ENCODE measurements at places on chromosomes 2 and 18. TPM values are rescaled to one million over a fixed set of nuclear protein-coding genes. Genes with fewer than 3 reads are reported as not detected.

The RASGRP3 gene
- total RNA-seq, result 17.6 TPM

The STK39 gene
- total RNA-seq, result 27.2 TPM

The FAM237A gene
- total RNA-seq, result not detected

The SNED1 gene
- 5.1 TPM for total RNA-seq

The TSPYL6 gene
- not detected for total RNA-seq

The CNGA3 gene
- 0.21 TPM for total RNA-seq

The TRIM43 gene
- not detected for total RNA-seq

The ZNF892 gene
- 6.7 TPM for total RNA-seq

The MC4R gene
- total RNA-seq, result not detected

The TMEM150A gene
- 24.4 TPM for total RNA-seq

The GKN1 gene
- total RNA-seq, result not detected

DNA sequence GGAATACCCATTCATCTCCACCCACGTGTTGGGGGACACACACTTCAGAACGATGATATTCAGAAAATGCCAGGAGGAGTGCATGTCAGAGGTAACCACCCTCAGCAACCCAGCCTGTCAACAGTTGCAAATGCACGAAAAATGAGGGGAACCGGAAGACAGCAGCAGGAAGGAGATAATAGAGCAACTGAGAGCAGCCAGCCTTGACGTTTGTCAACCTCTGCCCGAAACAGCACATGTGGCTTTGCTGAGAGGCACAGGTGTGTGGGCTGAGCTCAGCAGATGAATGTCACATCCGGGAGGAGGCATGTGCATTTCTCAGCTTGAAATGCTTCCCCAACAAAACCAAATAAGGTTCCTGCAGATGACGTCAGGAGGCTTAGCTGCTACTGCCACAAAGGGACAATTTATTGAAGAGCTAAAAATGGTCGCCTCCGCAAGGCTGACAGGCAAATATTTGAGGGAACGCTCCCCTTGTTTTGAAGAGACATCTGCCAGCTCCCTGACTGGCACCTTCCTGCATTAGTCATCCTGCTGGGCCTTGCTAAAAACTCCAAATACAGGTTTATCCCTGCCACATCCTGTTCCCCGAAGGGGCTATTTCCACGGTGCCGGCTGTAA lies 419.0 kb downstream of the NBAS start:
- DNase-seq, result no peak

DNA sequence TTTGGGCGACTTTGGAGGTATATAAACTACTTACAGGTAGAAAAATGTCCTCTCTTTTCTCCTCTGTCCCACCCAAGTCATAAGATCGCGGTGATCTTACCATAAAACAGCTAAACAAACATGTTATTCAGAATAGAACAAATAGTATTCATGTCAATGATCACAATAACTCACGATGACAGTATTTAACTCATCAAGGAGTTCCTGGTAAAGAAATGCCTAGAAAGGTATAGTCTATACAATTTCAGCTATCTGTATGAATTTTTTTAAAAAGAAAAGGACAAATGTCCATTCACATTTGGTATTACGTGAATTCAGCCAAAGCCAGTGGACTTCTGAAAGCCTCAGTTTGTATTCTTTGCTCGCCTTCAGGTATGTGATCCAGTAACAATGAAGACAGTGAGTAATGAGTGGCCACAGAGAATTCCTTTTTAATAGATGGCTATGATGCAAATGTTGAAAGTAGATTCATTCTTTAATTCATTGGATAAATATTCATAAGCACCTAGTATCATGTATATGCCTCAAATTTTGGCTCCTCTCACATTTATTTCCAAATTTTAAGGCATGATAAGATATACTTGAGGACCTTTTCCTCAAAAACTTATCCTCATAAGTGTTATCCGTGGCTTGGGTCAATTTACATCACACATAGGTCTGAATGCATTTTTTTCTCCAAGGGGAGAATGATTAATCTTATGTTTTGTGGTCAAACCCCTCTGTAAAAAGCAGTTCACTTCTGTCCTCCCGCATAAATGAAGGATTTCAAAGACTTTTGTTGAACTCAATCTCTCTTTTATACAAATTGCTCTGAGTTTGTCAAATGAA lies 20.3 kb downstream of the ABCB11 start:
- DNase-seq, result no peak

GRCh38 chr2:148362144-148362796 lies 282.3 kb upstream of the EPC2 start:
- DNase-seq, result no peak

DNA sequence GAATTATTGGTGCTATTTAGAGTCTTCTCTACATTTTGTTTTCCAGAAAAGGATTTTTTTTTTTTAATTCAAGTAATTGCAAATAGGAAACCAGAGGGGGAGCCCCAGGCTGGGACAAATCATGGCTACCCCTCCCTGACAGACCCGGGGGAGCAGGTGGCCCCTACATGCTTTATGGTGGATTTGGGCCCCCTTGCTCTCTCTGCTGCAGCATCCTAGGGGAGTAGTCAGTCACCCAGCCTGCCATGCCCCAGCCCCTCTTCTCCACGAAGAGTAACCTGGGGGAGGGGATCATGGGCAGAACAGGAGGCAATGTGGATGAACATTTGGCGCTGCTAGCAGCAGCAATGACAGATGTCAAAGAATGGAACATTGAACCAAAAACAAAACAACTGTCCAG lies 4.6 kb downstream of the C2orf81 start:
- DNase-seq, result no peak

- no peak for DNase-seq
Observed at GRCh38 chr18:3041843-3042242, 28.9 kb upstream of the LPIN2 start.

GRCh38 chr2:39781697-39782096 lies 2.6 kb upstream of the THUMPD2 start:
- DNase-seq, result no peak

DNA sequence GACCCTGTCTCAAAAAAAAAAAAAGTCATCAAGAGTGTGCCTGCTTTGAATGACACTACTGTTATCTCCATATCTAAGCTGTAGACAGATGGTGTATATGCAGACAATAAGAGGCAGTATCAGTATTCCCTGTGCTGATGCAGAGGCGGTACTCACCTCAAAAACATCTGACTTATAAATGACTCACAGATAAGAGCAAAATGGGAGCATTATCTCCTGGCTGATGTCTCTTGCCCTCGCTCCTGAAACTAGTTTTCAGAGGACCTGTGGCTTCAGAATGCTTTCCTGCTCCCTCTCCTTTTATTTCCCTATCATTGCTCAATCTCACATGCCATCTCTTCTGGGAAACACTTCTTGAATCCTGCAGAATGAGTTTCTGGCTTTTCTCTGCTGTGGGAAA lies 289.6 kb downstream of the PTPRM start:
- DNase-seq, result no peak

GRCh38 chr2:107669335-107669734 lies 157.4 kb upstream of the RGPD4 start:
- DNase-seq, result no peak
